ENCODE measurements at places on chromosomes 7 and 10. TPM values are rescaled to one million over a fixed set of nuclear protein-coding genes. Genes with fewer than 3 reads are reported as not detected.

DNA sequence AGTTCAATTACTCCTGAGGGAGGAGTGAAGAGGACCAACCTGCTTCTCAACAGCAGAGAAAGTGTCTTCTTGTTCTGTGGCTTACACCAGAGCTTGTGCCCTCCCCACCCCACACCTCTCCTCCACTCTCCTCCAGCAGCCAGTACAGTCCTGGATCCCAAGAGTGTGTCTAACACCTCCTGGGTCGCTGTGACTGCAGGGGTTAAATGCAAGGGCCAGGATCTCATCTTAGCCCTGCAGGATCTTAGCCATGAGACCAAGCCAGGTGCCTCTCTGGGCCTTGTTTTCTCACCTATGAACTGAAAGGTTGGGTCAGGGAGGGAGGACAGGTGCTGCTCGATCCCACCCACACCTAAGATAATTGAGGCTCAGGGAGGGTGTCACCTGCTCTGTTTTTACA, 34.5 kb upstream of the MSRB2 start:
- no peak overlapping the region for H3K27ac ChIP-seq
- no peaks in the 10 kb centered on the region for H3K27me3 ChIP-seq
- DNase-seq, result no peak
- no peak overlapping the region for H3K4me3 ChIP-seq
- peaks cover 6% of the 10 kb centered on the region for H3K4me1 ChIP-seq
- no peaks in the 10 kb centered on the region for H3K36me3 ChIP-seq

The TCAF2 gene
- 23.3 TPM for polyA plus RNA-seq

GRCh38 chr7:31864646-31865045, 177.6 kb downstream of the PPP1R17 start:
- H3K27me3 ChIP-seq, result no peaks in the 10 kb centered on the region
- H3K27ac ChIP-seq, result no peak overlapping the region
- H3K4me1 ChIP-seq, result no peaks in the 10 kb centered on the region
- H3K36me3 ChIP-seq, result no peaks in the 10 kb centered on the region

- no peak overlapping the region for H3K27ac ChIP-seq
- no peak overlapping the region for H3K4me3 ChIP-seq
- no peaks in the 10 kb centered on the region for H3K36me3 ChIP-seq
These were observed 40.6 kb downstream of the MGAM2 start for GRCh38 chr7:142152076-142152475.

DNA sequence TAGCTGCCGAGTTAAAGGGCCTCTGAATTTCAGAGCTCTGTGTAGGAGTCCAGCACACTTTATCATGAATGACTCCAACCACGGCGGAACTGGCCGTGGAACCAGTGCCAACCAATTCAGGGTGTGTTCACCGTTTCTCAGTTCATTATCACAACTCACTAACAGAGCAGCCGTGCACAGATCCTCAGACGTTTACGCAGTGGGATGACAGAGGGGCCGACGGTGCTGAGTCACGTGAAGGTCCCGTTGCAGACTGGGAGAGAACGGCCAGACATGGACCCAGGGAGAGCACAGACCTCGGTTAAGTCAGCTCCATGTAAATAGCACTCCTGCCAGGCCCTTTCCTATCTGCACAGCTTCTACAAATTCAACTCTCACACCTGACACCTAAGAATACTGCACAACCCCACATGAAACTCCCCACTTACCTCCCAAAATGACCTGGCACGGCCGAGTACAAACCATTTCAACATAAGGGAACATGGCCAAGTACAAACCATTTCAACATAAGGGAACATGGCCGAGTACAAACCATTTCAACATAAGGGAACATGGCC, 95.5 kb downstream of the DIP2C start:
- no peak overlapping the region for H3K4me3 ChIP-seq
- no peaks in the 10 kb centered on the region for H3K27me3 ChIP-seq
- no peaks in the 10 kb centered on the region for H3K36me3 ChIP-seq

DNA sequence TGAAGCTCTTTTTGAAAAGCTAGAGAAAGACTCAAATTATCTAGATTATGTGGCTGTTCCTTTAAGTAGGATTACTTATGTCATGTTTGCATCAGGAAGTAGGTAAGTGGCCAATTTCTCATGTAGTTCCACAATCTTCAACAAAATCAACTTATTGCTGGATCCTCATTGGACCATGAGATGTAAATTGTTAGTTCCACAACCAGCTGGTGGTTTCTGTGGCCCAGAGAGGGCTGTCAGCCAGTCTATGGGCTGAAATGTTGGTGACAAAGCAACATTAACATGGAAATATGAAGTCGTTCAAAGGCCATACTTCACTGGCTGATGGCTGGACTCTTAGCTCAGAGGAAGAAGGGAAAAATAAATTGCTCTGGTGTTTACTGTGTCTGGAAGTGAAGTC, 157.9 kb downstream of the PLXDC2 start:
- no peak for DNase-seq
- no peaks in the 10 kb centered on the region for H3K27me3 ChIP-seq
- H3K36me3 ChIP-seq, result no peaks in the 10 kb centered on the region
- H3K4me1 ChIP-seq, result no peaks in the 10 kb centered on the region
- H3K27ac ChIP-seq, result no peak overlapping the region
